ENCODE measurements at places on chromosomes 7 and 10.

GRCh38 chr7:92763636-92764423, 72.5 kb downstream of the CDK6 start:
- no peak for DNase-seq

DNA sequence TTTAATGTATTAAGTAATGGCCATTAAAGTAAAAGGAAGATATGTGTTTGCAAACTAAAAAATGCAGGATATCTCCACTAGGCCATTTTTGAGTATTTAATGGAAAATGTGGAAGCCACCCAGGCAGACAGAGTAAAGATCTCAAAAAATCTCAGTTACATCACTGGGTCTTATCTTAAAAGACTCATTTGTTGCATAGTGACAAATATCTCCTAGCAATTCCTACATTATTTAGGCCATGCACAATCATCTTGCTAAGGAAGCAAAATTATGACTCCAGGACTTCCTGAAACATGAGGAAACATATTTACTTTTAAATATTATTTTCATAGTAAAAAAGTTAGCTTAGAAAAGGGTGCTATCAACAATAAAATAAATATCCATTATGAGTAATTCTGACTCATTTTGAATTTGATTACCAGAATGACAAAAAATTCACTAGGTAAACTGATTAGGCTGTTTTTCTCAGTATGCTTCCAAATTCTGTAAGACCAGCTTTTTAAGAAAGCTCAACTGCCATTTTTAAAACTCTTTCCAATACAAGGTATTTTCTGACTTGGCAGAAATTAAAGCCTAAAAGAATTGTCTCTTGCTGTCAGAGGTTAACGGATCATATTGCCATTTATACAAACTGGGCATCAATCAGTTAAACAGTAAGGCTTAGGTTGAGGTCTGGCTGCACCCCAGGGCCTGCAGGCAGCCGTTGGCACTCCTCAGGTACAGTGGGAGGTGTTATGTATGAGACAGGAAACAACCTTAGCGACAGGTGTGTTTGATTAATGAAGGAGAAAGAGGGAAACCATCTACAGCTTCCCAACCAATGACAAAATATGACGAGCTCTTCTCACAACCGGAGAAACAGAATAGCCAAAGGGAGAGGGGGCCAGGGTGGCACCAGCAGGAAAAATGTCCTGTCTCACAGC, 31.8 kb downstream of the PCLO start:
- DNase-seq: no peak

GRCh38 chr7:152072421-152072820, 46.9 kb downstream of the GALNT11 start:
- DNase-seq: no peak

DNA sequence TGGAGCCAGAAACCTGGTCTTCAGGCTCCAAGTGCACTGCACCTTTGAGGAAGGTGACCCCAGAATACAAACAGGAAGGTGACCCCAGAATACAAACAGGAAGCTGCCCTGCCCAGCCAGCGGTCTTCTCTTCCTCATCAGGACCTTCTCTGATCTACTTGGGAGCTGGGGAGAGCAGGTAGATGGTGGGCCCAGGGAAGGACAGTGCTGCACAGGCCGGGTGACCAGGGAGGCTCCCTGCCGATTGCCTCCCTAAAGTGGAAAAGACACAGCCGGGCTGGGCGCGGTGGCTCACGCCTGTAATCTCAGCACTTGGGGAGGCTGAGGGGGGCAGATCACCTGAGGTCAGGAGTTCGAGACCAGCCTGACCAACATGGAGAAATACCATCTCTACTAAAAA, 151.8 kb upstream of the CHST15 start:
- DNase-seq: no peak

DNA sequence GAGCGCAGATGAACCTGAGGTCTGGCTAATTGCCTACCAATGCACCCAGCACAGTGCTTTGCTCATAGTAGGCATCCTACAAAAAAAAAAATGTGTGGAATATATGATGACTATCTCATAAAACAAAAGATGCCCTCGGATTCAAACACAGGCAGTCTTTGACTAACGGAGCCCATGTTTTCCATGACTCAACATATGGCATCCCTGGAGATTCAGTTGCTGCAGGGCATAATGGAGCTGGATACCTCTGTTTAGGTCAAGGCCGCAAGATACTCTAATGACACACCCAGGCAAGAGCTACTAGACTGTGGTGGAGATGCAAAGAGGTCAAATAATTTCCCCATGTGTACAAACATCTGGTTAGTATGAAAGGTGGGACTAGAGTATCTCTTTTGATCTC, 16.3 kb downstream of the CUBN start:
- DNase-seq: no peak

DNA sequence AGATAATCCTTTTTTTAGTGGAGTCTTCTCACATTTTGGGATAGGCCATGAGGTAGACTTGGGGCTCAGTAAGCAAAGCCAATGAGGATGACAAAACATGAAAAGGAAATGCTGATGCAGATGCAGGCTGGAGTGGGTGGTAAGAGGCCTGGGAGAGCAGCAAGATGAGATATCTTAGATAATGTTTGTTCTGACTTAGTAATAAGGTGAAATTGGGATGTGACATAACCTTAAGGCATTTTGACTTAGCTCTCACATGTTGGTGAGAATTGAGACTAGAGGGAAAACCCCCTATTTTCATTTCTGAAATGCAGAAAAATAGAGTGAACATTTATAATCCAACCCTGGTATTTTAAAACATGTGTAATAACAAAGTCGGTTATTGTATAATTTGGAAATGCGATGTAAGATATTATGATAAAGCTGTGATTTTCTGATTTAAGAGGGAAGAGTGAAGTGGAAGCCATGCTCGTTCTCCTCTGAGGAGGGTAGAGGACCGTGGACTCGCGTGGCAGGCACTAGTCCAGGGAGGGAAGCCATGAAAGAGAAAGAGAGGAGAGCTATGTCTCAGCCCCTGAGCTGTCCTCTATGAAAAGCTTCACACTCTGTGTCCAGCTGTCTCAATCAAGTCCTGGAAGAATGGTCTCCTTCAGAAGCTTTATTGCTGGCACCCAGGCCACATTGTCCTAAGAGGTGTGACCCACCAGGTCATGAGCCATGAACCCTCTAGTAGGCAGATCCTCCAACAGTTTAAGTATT, 57.3 kb downstream of the ST7 start:
- DNase-seq: no peak

GRCh38 chr10:83734278-83734677, 405.0 kb upstream of the GHITM start:
- DNase-seq: no peak

DNA sequence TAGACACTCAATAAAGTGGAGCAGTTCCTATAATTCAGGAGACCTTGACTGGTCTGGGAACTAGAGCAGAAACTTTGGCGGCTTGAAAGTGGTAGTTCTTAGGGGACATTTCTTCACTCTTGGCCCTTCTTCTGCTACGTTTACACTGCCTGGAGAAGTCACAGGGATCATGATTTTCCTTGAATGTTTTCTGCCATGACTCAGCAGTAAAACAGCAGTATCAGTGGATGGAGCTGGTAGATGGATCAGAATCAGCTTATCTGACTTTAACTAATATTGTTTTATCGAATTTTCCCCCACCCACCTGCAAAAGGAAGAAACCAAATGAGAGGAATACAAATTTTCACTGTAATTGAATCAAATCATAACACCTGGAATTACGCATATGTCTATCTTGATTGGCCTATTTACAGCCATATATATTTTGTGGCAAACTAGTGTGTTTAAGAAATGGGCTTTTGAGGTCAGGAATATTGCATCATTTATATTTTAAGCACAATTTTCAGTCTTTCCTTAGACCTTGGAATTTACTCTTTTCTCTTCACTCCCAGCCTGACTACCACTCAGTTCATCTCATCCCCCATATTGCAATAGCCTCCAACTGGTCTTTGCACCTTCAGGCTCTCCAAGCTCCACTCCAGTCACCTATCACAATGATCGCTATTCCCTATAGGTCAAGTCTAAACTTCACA, 14.9 kb upstream of the DLX5 start:
- no peak for DNase-seq

DNA sequence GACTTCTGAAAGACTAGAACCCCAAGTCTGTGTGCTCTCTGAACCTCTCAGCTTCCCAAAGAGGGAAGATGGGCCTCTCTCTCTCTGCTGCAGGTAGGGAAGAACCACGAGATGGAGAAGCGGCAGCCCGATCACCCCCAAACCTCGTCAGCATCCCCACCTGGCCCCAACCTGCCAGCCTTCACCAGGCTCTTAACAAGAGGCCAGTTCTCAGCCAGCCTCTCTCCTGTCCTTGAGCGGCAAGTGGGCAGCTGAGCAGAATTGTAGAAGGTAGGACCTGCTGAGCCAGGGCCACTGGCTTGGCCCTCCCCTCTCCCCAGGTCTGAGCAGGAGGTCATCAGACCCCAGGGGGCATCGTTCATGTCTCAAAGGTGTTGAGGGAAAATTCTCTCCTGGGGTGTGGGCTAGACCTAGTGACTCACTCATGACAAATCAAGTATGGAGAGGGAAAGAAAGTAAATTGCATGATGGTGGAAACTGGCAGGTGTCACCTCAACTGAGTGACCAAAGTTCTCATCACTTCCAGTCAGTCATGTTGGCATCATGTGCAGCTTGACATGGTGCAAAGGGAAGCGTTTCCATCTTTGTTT, 92.0 kb upstream of the GPR26 start:
- DNase-seq: no peak

DNA sequence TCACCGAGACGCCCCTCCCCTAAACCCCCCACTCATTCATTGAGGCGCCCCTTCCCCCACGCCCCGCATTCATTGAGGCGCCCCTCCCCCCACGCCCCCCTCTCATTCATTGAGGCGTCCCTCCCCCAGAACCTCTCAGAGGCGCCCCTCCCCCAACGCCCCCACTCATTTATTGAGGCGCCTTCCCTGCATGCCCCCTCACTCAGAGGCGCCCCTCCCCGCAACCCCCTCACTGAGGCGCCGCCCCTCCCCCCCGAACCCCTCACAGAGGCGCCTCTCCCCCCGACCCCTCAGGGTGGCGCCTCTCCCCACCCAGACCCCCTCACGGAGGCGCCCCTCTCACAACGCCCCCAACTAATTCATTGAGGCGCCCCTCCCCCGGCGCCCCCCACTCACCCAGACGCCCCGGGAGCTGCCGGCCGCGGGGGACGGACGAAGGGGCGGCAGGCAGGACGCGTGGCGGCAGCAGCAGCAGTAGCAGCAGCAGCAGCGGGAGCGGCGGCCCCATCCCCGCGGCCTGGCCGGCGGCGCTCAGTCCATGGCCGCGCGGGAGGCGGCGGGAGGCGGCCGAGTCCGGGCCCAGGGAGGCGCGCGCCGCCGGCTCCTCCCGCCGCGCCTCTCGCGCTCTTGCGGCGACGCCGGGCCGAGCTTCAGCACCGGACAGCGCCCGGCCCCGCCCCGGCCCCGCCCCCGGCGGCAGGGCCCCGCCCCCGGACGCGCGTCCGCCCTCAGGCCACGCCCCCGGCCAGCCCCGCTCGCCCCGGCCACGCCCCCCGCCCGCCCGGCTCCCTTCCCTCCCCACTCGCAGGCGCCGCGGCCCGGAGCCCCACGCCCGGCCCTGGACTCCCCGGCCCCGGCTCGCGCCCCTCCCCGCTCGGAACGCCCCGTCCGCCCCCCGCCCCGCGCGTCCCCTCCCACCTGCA, at the start of gene PTPRN2:
Gene PTPRN2, minus strand, starts transcription at position 662 of the 923 bp plus-strand sequence.
- peak; percentile 35 for DNase-seq

DNA sequence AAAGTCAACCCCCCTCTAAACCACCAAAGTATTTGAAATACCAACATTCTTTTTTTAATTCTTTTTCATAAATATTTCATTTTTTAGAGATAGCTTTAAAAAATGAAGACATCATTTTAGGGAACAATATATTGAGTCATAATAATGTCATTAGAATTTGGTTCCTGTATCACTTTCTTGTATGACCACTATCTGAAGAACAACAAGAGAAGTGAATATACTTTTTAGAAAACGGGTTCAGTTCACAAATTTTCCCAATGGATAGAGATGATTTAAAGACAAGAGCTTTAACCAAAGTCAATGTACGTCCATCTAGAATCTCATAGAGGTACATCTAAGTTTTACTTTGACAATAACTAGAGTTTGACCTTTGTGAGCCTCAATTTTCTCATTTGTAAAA, 48.2 kb downstream of the CUBN start:
- DNase-seq: no peak

DNA sequence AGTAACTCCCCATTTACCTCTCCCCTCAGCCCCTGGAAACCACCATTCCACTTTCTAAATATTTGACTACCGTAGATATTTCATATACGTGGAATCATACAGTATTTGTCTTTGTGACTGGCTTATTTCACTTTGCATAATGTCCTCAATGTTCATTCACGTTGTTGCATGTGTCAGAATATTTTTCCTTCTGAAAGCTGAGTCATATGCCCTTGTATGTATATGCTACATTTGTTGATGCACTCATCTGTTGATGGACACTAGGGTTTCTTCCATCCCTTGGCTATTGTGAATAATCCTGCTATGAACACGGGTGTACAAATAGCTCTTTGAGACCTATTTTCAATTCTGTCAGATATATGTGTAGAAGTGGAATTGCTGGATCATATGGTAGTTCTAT, 25.8 kb upstream of the TSPAN13 start:
- no peak for DNase-seq

DNA sequence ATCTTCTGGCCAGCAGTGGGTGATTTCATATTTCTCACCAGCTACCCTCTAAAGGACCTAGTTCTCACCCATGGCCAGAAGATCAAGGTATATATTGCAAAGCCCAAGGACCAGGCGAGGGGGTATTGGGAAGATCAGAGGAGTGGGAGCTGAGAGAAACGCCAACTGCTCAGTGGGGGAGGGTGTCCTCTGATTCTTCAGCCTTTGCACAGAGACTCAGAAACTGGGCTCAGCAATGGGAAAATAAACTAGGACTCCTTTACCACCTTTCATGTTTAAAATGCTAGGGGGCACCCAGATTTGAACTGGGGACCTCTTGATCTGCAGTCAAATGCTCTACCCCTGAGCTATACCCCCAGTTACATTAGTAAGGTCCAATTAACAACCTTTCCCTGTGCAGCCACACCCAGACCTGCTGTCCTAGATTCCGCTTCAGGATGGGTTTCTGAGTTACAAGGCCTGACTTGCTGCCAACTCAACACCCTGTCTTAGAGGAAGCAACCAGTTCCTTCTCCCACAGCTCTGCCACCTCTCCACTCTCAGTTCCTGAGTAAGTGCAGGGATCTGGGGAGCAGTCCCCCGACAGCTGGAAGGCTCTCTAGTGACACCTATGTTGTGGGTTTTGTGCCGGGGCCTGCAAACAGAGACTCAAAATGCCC, 93.5 kb downstream of the ZNF783 start:
- DNase-seq: no peak
